ENCODE measurements at places on chromosomes 13 and 19. TPM values are rescaled to one million over a fixed set of nuclear protein-coding genes. Genes with fewer than 3 reads are reported as not detected.
A peak's percentile ranks its signal among the peaks of the same experiment; 100 is the strongest.

The GNA15 gene
- not detected for polyA plus RNA-seq

GRCh38 chr13:110334256-110334655, 27.2 kb downstream of the COL4A2 start:
- no peak overlapping the region for H3K4me3 ChIP-seq
- no peak overlapping the region for H3K27ac ChIP-seq
- no peak for DNase-seq
- peaks cover 39% of the 10 kb centered on the region for H3K4me1 ChIP-seq
- no peaks in the 10 kb centered on the region for H3K27me3 ChIP-seq
- H3K36me3 ChIP-seq, result no peaks in the 10 kb centered on the region

- peak overlapping the region; percentile 8 for H3K27ac ChIP-seq
- no peak overlapping the region for H3K4me3 ChIP-seq
- H3K4me1 ChIP-seq, result peaks cover 20% of the 10 kb centered on the region
- H3K27me3 ChIP-seq, result no peaks in the 10 kb centered on the region
- H3K36me3 ChIP-seq, result no peaks in the 10 kb centered on the region
These were observed 240.3 kb downstream of the DCT start for GRCh38 chr13:94239135-94239534.

- H3K36me3 ChIP-seq, result no peaks in the 10 kb centered on the region
- H3K4me1 ChIP-seq, result peaks cover 17% of the 10 kb centered on the region
- peak overlapping the region; percentile 83 for H3K4me3 ChIP-seq
- no peak for DNase-seq
- no peaks in the 10 kb centered on the region for H3K27me3 ChIP-seq
These were observed 876 bp downstream of the SACS start for GRCh38 chr13:23432626-23433025.

DNA sequence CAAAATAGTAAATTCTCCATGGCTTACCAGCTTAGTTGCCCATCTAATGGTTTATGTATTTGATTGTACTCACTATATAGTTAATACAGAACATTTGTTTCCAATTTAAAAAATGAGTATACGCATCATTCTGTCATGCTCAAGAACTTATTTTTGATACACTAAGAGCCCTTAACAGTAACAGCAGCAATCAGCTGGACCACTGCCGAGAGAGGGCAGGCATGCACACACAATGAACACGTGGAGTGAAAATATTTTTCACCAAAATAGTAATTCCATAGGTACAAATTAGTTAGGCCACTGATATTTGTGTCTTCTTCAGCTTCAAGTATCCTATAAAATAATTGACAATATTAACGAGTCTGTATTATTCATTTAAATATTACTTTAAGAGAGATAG, 109.9 kb downstream of the KLF12 start:
- H3K4me3 ChIP-seq, result no peak overlapping the region
- no peaks in the 10 kb centered on the region for H3K4me1 ChIP-seq
- no peak for DNase-seq
- no peaks in the 10 kb centered on the region for H3K27me3 ChIP-seq

DNA sequence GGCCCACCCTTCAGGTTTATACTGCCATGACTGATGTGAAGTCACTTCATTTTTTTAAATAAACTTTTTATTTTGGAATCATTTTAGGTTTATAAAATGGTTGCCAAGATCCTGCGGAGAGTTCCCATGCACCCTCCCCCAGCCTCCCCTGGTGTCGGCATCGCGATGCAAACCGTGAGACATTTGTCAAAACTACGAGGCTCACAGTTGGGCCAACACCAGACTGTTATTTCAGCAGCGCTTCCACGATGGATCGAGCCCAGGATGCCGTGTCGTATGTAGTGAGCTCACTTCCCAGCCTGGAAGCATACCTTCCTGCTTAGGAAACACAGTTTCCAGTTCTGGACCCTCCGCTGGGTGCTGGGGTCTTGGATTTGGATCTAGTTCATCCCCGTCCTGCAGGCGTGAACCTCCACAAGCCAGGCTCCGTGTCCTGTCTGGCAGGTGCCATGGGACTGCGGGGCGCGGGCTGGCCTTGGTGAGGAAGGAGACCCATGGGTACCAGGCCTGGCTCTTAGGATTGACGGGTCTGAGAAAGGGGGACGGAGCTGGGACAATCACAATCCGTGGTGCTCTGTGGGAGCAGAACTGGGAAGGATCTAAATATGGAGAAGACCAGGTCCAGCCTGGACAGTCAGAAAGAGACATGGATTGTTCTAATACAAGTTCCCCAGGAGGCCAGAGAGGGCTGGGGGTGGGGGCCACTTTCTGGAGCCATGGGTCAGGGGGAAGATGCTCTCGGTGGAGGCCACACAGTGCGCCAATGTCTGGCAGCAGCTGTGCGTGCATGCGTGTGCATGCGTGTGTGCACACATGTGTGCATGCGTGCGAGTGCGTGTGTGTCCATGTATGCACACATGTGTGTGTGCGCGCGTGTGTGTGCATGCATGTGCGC, 2.4 kb upstream of the SBK2 start:
- H3K27me3 ChIP-seq, result no peaks in the 10 kb centered on the region
- no peak for DNase-seq
- no peak overlapping the region for H3K27ac ChIP-seq
- no peaks in the 10 kb centered on the region for H3K4me1 ChIP-seq

All from GM23248 (cell line).